Daoy (cell line): ENCODE measurements at places on chromosomes 16 and 17.

- no peak for DNase-seq
Measured at GRCh38 chr17:78526231-78527025, 50.8 kb downstream of the DNAH17 start.

GRCh38 chr16:8630255-8630953, 8.9 kb downstream of the METTL22 start:
- DNase-seq, result no peak

- DNase-seq, result no peak
Measured at GRCh38 chr17:72590882-72591281, 470.1 kb downstream of the SOX9 start.

DNA sequence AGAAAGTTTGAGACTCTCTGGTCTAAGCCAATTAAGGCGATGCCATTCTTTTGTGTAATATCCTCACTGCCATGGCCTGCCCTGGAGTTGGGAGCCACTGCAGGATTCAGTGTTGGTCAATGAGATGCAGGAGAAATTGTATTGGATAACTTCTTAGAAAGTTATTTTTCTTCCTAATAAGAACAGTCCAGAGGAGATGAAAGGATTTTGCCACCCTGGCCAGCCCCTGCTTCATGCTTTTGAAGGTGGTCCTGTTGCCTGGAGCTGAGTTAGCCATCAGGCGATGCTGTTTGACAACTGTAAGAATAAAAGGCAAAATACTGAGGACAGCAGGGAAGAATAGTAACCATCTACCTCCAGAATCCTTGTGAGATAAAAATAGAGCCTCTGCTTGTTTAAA, 35.4 kb upstream of the CNTNAP4 start:
- DNase-seq, result no peak

- no peak for DNase-seq
Measured at GRCh38 chr16:22849517-22849916, 35.6 kb downstream of the HS3ST2 start.
